Renal pelvis (tissue), 12 donors: ENCODE measurements at places on chromosomes 7 and 10. TPM values are rescaled to one million over a fixed set of nuclear protein-coding genes. Genes with fewer than 3 reads are reported as not detected.

CHN2 gene
- 17.7 TPM for polyA plus RNA-seq

GRCh38 chr10:26840938-26841732 is 19.6 kb downstream of the ABI1 start:
- no peak for DNase-seq

DNA sequence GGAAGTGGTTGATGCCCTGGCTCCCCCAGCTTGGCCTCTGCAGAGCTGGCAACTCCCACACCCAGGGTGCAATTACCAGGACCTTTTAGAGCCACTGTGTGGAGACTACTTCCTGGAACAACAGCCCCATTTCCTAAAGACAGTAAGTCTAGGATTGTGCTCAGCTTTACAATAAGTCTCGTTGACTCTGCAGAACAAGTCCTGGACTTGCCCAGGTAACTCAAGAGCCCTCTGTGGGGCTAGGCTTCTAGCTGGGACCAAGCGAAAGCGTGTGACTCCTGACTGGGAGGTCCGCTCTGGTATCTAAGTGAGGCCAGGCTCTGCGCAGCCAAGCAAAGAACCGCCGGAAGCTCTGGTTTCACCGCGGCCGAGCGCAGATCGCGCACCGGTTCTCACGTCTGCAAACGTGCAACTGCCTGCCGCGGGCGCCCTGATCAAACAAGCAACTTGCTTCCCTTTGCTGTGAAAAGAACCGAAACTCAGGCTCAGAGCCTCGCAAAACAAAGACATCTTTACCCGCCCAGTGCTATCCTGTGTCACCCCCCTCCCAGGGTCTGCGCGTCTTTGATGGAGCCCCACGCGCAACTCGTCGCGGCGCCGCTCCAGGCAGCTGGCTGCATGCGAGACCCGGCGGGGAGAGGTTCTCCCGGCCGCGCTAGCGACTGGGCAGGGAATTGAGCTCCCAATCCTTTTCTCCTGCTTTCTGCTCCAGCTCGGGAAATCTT is 4.4 kb upstream of the PDLIM1 start:
- no peak for DNase-seq

DNA sequence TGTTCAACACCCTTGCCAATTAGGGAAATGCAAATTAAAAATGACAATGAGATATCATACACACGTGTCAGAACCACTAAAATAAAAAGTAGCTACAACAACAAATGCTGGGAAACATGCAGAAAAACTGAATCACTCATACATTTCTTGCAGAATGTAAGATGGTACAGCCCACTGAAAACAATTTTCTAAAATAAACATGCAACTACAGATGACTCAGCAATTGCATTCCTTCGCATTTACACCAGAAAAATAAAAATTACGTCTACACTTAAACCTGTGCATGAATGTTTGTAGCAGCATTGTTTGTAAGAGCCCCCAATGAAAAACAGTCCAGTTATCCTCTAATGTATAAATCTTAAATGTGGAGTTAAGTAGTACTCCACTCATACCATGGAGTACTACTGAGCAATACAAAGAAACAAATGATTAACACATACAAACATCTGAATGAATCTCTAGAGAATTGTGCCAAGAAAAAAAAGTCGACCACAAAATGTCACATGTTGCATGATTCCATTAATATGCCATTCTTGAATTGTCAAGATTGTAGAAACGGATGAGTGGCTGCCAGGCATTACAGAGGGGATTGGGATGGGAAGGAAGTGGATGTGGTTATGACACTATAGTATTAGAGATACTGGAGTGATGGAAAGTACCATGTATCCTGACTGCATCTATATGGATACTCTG is 134.6 kb upstream of the NPSR1 start:
- DNase-seq, result no peak

DNA sequence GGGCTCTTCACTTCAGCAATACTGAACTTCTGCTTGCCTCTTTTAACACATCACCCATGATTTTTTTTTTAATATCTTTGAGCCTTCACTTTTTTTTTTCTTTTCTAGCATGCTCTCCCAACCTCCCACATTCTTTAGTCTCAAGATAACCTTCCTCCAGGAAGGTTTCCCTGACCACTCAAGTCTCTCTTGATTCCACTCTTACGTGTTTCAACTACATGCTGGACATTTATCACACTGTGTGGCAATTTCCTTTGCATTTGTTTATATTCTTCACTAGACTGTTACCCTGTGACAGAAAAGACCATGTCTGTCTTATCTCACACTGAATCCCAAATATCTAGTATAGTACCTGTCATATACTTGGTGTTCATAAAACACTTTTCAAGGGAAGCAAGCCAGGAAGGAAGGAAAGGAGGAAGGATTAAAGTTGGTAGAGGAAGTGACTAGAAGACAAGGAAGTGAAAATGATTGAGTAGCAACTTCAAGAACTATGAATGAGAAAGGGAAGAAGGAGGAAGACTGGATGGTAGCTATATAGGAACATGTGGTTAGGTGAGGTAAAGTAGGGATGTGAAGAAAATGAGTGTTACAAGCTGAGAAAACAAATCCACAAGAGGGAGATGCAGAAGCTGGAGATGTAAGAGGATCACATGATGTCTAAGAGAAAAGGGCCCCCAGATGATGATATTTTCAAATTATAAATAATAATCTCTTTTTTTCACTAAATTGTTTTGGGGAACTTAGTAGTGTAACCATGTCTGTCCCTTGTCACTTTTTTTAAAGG is 40.4 kb downstream of the IFIT5 start:
- no peak for DNase-seq
